Cardiac septum (tissue), 1 donor: ENCODE measurements at places on chromosomes 2 and 18. TPM values are rescaled to one million over a fixed set of nuclear protein-coding genes. Genes with fewer than 3 reads are reported as not detected.

GRCh38 chr2:128276878-128277675 lies 41.6 kb downstream of the HS6ST1 start:
- no peak for DNase-seq

DNA sequence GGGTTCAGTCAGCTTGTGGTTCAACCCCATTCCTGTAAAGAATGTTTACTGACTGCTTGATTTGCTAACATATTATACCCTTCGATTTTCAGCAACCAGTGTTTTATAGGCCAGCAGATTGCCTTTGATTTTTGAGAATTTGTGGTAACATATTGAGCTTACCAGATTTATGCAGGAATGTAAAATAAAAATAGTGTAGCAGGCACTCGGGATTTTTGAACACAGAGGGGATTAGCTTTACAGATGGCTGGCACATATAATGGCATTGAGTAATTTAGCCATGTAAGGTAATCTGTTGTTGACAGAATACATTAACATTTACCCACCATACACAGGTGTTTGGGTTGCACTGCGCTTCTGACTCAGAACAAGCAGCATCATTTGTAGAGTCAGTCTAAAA lies 354.0 kb downstream of the LRRTM1 start:
- DNase-seq: no peak

DNA sequence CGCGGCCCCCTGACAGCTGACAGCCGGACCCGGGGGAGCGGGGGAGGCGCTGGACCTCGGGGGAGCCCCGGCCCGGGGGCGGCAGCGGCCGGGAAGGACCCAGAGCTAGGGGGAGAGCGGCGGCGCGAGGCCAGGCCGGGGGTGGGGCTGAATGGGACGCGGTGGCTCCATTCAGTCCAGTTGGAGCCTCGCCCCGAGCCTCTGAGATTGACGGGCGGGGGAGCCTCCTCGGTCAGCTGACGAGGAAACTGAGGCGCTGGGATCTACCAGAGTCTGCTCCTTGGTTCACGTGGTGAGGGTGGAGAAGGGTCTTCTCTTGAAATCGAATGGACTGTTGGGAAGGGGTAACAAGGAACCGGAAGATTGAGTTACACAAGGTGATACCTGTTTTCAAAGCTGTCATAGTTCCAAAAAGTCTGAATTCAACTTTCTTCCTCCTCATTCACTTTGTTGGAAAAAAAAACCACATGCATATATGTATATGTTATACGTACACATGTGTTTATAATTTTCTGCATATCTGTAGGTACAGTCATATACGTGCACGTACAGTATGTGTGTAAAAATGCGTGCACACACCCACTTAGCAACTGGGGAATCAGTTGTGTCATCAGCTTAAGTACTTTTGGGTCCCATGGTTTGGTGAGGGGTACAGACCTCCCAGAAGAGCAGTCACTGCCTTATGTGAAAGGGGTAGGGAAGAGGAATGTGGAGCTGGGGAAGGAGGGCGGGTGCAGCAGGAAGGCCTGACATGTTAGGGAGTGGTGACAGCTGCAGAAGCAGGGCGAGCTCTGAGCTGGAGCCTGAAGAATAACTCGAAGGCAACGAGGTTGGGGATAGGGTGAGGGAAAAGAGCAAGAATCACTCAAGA lies 628 bp downstream of the PPP1R7 start:
- DNase-seq: peak; percentile 81

DNA sequence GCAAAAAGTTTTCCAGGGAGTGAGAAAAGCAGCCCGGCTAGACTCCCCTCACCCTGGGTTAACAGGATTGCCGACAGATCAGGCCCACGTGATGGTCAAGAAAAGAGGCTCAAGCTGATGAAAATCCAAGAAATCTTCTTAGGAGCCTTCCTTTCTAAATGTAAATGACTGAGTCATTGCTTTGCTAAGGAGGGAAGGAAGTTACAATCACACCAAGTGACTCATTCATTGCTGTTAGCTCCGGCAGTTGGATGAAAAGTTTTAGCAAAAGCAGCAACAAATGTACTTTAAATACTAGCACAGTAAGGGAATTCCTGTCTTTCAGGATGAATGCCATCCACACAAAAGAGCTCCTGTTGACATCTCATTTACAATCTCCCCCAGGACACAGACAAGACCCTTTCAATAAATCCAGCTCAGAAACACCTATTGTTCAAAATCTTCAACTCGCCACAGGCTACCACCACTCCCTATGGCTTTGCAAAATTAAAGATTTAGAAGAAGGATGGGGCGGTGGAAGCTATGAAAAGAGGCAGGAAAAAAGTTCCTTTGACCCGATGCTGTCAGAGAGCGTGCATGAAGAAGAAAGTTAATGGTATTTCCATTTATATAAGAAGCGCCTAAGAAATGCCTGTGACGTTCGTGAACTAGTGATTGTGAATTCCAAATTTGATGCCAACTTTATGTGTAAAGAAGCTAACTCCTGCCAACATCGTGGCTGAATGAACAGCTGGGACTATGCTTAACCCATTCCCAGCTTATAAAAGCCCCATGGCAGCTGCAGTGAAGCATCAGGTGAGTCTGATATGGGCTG lies 153.7 kb downstream of the TGIF1 start:
- peak; percentile 77 for DNase-seq

DNA sequence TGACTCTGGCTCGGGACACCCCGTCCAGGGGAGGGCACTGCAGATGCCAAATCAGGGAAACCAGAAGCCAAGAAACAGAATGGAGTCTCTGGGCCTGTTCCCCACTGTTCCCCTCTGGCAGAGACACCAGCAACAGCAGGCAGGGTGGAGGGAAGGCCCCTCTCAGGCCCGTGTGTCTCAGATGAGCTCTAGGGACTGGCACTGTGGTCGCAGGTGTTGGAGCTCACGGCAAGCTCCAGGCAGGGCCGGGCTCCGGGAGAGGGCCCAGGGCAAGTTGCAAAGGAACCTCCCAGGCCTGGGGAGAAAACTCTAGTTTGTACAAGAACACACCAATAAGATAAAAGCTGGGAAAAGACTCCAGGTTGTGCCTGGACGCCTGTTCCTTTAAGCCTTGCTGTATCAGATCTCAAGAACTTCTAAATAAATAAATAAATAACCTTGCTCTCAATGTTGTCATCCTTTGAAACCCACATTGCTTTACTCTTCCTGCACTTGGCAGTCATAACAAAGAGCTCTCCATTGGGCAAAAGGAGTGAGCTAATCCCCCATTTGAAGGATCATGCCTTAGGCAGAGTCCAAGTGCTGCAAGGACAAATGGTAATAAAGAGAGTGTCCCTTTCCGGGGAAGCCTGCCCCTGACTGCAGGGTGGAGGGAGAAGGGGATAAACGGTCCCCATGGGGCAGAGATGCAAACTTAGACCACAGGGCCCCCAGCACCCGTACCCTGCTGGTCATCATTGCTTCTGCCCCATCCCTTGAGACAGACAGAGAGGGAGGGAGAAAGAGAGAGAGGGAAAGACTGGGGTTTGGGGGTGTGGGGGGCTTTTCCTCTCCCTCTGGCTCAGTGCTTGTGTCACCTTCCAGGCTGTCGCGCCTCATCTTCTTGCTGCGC lies 33.3 kb downstream of the CNGA3 start:
- no peak for DNase-seq

DNA sequence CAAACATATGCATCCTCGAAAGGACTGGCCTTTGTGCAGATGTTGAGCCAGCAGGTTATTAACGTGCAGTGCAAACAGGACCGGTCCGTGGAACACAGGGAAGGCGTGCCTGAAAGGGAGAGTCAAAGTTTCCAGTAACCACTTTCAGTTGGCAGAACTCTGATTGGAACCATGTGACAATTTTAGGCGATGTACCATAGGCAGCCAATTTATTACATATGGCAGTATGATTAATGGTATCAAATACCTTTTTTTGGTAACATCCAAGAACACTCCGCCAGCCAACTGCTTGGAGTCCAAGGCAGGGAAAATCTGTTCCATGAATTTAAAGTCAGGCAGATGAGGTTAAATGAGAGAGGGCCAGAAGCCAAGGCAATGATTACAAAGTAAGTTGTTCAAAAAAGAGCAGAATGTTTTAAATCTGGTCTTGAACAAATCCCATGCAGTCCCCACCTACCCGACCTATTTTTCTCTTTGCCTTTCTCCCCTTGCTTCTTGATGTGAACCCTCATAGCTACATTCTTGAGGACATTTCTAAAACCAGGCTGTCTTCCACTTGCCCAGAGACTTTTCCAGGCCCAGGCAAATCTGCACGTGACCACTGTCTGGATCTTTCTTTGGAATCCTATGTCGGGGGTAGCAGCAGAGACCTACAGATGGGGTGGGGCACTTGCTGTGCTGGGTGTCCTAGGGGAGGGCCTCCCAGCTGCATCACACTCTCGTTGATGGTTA lies 351.7 kb downstream of the HRH4 start:
- DNase-seq: no peak

DNA sequence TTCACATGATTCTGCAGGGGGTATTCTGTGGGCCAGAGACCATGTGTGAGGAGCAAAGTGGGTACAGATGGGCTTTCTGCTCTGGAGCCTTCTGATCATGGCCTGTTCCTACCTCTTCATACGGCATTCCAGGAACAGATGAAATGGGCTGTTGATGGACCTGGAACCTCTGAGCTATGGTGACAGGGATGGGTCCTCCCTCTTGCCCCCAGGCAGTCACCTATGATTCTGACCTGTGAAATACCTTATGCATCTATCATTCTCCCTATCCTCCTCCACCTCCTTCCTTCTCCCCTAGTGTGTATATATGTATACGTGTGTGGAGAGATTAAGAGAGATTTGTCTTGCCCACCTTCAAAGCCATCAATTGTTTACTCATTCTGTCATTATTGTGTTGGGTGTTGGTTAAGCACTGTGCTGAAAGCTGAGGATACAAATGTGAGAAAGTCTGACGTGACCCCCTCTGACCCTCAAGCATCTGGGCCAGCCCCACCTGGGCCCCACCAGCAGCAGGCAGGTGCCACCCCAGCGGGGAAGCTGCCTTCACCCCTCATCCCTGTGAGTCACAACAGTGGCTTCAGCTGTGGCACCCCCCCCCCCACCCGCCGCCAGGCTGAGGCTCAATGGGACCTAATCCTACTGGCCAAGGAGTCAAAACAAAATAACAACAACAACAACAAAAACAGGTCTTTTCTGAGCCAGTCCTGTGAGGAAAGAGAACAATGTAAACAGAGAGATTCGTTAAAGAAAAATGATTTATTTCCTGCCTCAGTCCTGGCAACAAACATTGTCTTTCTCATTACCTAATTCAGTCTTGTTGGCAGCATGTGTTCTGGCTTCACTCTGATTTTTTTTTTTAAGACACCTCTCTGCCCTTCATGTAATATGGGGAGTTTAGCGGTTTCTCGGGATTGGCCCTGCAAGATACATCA lies 103.8 kb upstream of the CDC42EP3 start:
- no peak for DNase-seq

- DNase-seq: no peak
Observed at GRCh38 chr2:216056739-216057138, 24.9 kb downstream of the PECR start.

DNA sequence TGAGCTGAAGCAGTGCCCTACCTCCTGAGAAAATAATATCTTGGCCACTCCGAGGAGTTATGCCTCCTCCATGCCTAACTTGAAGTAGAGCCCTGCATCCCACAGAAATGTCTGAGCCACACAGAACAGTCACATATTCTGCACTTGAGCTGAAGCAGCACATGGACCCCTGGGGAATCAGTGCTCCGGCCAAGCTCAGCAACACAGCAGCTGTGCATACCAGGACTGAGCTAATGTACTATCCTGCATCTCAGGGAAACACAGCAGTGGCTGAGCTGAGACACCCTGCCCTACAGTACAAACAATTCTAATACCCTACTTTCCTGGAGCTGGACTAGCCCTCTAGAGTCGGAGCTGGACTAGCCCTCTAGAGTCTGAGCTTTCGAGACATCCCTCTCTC lies 166.9 kb downstream of the ZNF516 start:
- DNase-seq: no peak

DNA sequence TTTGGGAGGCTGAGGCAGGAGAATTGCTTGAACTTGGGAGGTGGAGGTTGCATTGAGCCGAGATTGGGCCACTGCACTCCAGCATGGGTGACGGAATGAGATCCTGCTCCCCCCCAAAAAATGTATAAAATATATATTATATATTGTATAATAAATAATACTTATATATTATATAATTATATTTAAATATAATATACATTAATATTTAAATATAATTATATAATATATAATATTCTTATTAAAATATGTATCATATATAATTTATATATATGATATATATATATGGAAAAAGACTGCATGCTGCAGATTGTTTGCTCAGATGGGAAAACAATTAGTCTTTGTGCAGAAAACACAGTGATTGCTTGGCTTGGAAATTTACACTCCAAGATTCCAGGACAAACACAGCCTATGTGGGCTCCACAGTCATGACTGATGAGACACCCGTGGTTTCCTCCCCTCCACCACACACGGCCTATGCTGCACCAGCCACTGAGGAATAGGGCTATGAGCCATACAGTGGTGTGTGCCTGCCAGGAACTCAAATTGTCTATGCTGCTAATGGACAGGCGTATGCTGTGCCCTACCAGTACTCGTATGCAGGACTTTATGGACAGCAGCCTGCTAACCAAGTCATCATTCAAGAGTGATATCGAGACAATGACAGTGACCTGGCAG lies 30.0 kb downstream of the PMAIP1 start:
- DNase-seq: no peak

- no peak for DNase-seq
Observed at GRCh38 chr18:22378672-22379282, 38.9 kb downstream of the CTAGE1 start.

DNA sequence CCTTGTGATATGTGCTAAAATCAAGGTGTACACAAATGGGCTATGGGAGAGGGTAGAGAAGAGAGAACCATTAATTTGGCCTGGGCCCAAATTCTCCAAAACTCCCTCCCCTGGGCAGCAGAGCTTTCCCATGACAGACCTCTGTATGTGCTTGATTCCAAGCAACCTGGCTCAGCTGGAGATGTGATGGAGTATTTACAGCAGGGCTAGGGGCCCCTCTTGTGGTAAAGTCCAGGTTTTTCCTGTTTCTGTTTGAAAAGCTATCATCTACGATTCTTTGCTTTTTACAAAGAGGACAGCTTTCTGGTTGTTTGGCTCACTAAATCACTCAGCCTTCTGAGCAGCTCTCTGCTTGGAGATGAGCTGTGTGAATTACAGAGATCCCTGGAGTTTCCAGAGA lies 40.3 kb downstream of the KCNS3 start:
- no peak for DNase-seq

- no peak for DNase-seq
Observed at GRCh38 chr2:240457223-240458043, 22.0 kb downstream of the GPC1 start.

- no peak for DNase-seq
Observed at GRCh38 chr2:162116352-162116751, 35.7 kb downstream of the GCG start.

Gene SLC5A7
- total RNA-seq: not detected

Gene CFAP221
- 1.2 TPM for total RNA-seq

Gene PLGLB2
- 0.97 TPM for total RNA-seq

Gene APOB
- total RNA-seq: 3.4 TPM

Gene CELF4
- 0.24 TPM for total RNA-seq

Gene KCNG2
- 0.32 TPM for total RNA-seq

Gene SMYD1
- total RNA-seq: 295 TPM
